ENCODE measurements at places on chromosomes 3 and 15.

DNA sequence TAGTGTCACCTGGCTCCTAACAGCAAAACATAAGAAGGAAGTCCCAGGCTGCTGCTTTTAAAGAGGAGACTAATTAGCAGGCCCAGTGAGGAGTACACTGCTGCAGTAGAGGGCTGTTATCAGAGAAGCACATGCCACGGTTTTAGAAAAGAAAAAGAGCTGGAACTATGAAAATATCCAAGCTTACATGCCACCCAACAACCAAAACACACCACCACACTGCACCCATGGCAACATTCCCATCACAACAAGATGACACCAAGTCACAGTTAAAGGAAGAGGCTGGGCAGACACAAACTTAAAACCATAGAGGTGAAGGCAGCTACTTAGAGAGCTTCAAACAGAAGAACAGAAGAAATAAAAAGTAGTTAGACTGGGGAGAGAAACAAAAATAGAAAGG, 37.0 kb downstream of the NPTN start:
- DNase-seq: no peak

- DNase-seq: no peak
Observed at GRCh38 chr3:78148986-78149717, 1109.3 kb downstream of the ROBO2 start.

GRCh38 chr15:59605994-59606393, 5.6 kb upstream of the GCNT3 start:
- no peak for DNase-seq

- no peak for DNase-seq
Observed at GRCh38 chr3:58271901-58272501, 34.0 kb upstream of the RPP14 start.

DNA sequence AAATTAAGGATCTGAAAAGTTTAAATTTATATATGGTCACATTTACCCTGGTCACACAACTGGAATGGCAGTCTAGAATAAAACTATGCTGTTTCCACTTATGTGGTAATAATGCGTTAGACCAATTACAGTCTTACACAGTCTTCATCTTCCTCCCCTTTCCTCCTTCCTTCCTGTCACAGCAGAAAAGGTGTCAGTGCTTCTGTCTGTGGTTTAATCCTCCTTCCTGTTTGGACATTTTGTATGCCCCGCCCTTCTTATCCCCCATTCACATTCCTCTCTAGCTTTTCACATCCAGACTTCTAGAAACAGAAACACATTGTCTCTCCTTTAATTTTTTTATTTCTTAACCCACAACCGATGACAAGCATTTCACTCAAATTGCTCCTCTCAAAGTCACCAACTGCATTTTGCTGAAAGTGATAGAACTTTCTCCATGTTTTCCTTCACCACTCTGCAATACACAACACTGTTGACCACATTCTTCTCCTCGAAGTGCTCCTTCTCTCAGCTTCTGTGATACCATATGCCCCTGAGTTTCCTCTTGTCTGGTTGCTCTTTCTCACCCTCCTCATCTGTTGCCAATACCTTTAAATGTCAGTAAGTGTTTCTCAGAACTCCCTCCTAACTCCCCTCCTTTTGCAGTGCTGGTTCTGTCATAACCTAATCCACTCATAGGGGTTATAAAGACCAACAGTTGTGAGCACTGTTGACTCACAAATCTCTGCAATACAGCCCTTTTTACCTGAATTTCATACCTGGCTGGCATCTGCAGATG, 271.6 kb downstream of the UBE2E2 start:
- no peak for DNase-seq

GRCh38 chr15:98773616-98774015, 125.3 kb downstream of the IGF1R start:
- no peak for DNase-seq

GRCh38 chr15:79990280-79990996, 19.4 kb upstream of the BCL2A1 start:
- DNase-seq: no peak

- no peak for DNase-seq
Observed at GRCh38 chr3:30600572-30600971, 5.8 kb upstream of the TGFBR2 start.

GRCh38 chr3:49509028-49509561, 39.0 kb downstream of the DAG1 start:
- no peak for DNase-seq

GRCh38 chr3:105448338-105448982, 81.8 kb downstream of the ALCAM start:
- no peak for DNase-seq

- no peak for DNase-seq
Observed at GRCh38 chr15:42062284-42062806, 32.0 kb downstream of the PLA2G4D start.

DNA sequence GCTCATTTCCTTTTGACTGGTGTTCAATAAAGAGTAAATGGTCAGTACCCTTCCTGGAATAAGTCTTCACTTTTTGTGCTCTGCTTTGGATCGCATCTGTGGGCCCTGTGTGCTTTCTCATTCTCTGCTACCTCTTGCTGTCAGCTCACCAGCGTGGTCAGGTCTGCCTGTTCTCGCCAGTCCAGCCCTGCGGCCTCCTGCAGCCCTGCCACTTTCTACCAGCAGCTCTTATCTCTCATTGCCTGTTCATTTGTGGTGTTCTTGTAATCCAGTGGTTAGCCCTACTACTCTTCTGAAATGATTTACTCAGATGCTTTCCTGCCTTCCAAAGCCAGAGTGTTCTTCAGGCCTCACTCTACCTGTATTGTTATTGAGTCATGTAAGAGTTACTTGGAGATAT, 54.8 kb downstream of the CHCHD6 start:
- DNase-seq: no peak

GRCh38 chr3:42904076-42904475, 1.9 kb upstream of the ZNF662 start:
- no peak for DNase-seq

- no peak for DNase-seq
Observed at GRCh38 chr3:21524133-21524532, 226.9 kb downstream of the ZNF385D start.

DNA sequence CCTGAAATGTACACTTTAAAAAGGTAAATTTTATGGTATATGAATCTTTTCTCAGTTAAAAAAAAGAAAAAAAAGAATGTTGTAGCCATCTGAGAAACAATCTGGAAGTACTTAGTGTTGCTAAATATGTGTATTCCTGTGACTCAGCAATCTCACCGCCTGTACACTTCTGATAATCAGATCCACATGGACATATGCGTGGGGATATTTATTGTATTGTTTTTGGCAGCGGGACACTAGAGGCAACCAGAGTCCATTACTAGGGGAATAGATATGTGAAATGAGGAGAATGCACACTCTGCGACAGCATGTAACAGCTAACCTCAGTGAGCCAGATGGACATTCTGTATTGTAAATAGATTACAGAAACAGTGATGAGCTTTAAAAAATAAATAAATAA, 65.4 kb downstream of the AQP9 start:
- DNase-seq: no peak

DNA sequence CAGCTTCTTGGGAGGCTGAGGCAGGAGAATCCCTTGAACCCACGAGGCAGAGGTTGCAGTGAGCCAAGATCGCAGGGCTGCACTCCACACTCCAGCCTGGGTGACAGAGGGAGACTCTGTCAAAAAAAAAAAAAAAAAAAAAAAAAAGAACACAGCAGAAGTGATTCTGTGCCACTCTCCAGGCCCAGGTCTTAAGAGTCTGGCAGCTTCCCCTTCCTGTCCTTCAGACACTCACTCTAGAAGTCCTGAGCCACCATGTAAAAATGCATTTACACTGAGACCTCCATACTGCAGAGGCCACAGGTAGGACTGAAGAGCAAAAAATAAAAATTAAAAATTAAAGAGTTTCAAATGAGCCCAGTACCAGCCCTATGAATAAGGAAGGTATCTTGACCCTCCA, 11.8 kb upstream of the CDV3 start:
- DNase-seq: no peak

GRCh38 chr3:14335774-14336748, 66.3 kb upstream of the SLC6A6 start:
- no peak for DNase-seq

GRCh38 chr15:73949496-73949895, 23.2 kb downstream of the LOXL1 start:
- no peak for DNase-seq

- DNase-seq: no peak
Observed at GRCh38 chr3:119582178-119582577, 2.9 kb downstream of the ADPRH start.

GRCh38 chr3:161175506-161175905, 45.6 kb upstream of the NMD3 start:
- no peak for DNase-seq

- no peak for DNase-seq
Observed at GRCh38 chr3:125511420-125512118, 8.4 kb downstream of the SNX4 start.

GRCh38 chr3:101529816-101530685, 17.0 kb upstream of the SENP7 start:
- DNase-seq: no peak

- peak; percentile 18 for DNase-seq
Observed at GRCh38 chr15:56919609-56920366, 1.3 kb downstream of the TCF12 start.

DNA sequence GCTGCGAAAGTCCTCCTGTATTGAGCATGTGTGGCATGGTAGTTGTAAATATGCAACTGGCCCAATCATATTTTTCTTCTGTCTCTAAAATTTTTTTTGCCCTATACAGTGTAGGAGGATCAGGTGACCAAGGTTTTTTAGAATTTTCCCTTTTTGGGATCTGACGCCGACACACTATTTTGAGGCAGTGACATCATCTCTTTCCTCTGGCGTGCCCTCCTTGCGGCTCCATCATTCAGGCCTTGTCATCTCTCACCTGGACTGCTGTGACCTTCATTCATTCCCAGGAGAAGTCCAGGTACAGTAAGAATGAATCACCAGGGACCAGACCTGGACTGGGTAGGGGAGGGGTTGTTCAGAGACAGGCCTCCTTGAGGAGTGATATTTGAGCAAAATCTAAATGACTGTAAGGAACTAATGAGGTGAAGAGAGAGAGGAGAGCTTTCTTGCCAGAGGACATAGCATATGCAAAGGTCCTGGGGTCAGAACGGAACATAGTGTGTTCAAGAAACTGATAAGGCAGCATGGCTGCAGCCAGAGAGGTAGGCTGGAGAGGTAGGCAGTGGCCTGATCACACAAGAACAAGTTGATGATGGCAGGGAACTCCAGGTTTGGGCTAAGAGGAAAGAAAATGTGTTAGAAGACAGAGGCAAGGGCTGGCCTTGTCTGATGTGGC, 38.7 kb downstream of the ARNT2 start:
- no peak for DNase-seq

GRCh38 chr3:21531909-21532308, 219.1 kb downstream of the ZNF385D start:
- DNase-seq: no peak

DNA sequence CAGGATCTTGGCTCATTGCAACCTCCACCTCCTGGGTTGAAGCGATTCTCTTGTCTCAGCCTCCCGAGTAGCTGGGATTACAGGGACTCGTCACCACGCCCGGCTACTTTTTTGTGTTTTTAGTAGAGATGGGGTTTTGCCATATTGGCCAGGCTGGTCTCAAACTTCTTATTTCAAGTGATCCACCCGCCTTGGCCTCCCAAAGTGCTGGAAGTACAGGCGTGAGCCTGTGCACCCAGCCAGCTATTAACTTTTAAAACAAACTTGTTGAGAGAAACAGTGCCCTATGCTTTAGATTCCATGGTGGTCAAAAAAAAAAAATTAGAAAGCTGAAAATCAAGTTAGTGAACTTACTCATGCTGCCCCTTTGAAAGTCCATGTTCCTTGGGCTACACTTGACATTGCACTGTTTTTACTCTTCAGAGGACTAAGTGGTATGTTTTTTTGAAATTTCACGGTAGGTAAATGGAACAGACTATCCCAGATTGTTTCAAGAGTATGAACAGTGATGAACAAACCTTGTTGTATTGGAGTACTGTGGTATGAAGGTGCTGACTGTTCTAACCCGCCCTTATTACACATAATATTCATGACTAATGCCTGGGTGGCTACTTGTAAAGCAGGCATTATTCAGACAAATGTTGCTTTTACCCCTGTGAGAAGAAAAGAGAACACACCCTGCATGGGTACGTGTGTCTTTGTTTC, 206.9 kb downstream of the KLHL25 start:
- DNase-seq: no peak

GRCh38 chr3:113057117-113057516, 66.3 kb downstream of the GTPBP8 start:
- DNase-seq: no peak

DNA sequence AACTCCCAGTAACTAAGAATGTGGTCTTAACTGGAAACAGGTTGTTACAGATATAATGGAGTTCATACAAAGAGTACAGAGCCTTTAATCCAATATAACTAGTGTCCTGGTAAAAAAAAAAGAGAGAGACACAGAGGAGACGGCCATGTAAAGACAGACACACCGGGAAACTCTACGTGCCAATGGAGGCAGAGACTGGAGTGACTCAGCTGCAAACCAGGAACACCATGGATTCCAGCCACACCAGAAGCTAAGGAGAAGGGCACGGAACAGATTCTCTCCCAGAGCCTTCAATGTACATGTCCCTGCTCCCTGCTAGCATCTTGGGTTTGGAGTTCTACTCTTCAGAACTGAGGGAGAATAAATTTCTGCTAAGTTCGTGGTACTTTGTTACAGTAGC, 4.5 kb downstream of the RNF168 start:
- no peak for DNase-seq

DNA sequence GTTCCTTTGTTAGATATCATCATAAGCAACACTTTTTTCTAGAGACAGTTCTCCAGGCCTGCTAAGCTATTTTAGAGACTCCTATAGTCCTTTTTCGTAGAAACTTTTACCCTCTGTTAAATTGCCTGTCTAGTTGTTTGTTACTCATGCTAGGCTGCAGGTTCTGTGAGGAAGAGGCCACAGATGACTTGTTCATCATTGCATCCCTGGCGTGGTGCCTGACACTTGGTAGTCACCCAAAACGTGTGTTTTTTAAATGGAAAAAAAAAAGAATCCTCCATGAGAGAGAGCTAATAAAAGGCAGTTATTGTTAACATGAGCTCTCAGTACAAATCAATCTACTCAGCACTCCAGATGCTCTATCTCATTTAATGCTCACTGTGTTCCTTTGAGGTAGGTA, 35.1 kb downstream of the CCDC54 start:
- no peak for DNase-seq

- no peak for DNase-seq
Observed at GRCh38 chr3:122234117-122234516, 50.6 kb downstream of the CASR start.

DNA sequence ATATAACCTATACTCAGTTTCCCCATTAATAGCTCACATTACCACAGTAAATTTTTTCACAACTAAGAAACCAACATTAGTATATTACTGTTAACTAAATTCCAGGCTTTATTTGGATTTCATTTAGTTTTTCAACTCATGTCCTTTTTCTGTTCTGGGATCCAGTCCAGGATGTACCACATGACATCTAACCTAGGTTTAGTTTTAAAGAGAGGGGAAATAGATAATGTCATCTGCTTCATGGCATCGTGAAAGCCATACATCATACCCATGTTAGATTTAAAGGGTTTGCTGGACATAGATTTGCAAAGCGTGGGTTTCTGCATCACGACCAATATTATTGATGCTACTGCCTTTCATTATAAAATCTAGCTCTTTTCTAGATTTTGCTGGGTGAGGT, 33.2 kb upstream of the RPP14 start:
- no peak for DNase-seq

DNA sequence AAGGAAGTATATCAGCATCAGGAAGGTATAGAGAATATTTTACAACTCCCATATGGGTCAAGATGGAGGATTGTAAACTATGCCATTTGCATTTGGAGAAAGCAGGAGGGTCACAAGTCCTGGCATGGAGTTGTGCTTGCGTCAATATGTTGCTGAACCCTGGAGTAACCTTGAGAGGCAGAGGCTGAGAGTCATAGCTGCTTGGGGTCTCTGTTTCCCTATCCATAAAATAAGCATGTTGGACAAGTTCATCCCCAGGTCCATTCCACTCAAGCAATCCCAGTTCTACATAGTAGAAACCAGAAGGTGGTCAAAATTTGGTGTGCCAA, 273.6 kb downstream of the MECOM start:
- DNase-seq: no peak
